ENCODE measurements at places on chromosomes 13 and 19.

DNA sequence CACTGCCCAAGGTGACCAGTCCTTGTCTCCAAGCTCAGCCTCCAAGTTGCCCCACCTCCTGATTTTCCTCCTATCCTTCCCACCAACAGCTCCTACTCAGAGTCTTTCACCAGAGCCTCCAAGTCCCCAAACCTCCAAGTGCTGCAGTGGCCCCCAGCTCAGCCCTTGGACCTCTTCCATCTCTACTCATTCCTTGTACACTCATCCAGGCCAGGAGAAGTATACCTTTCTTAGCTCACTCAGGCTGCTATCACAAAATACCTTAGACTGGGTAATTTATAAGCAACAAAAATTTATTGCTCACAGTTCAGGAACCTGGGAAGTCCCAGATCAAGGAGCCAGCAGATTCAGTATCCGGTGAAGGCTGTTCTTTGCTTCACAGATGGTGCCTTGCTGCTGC is 11.3 kb downstream of the ATP7B start:
- H3K27me3 ChIP-seq, result no peaks in the 10 kb centered on the region
- DNase-seq, result no peak
- no peak overlapping the region for H3K27ac ChIP-seq
- no peaks in the 10 kb centered on the region for H3K4me1 ChIP-seq
- no peak overlapping the region for H3K4me3 ChIP-seq
- no peaks in the 10 kb centered on the region for H3K36me3 ChIP-seq

DNA sequence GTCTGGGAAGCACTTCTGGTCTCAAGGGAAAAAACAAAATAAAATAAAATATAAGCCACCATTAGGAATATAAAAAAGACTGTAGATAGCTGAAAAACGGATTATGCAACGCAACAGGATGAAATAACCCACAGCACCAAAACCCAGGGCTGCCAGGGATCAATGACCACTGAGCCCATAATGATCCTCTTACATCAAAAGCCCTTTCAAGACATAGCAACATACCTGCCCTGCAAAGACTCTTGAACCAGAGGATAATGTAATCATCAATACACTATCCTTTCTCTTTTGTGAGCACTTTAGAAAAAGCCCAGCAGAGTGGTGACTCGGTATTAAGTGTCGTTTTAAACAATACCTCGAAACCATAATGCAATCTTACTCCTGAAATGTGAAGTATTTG is 235.0 kb upstream of the SOX21 start:
- no peaks in the 10 kb centered on the region for H3K27me3 ChIP-seq
- H3K4me3 ChIP-seq, result no peak overlapping the region
- H3K4me1 ChIP-seq, result no peaks in the 10 kb centered on the region
- H3K36me3 ChIP-seq, result no peaks in the 10 kb centered on the region
- no peak for DNase-seq

GRCh38 chr19:1699386-1699785 is 47.0 kb upstream of the TCF3 start:
- H3K4me3 ChIP-seq, result no peak overlapping the region
- DNase-seq, result no peak
- H3K4me1 ChIP-seq, result no peaks in the 10 kb centered on the region
- peaks cover 25% of the 10 kb centered on the region for H3K27me3 ChIP-seq
- no peaks in the 10 kb centered on the region for H3K36me3 ChIP-seq
- H3K27ac ChIP-seq, result no peak overlapping the region

GRCh38 chr19:35136977-35137702 is 1.5 kb upstream of the FXYD1 start:
- H3K4me3 ChIP-seq, result no peak overlapping the region
- H3K27me3 ChIP-seq, result peaks cover 7% of the 10 kb centered on the region
- DNase-seq, result no peak
- H3K36me3 ChIP-seq, result no peaks in the 10 kb centered on the region
- H3K4me1 ChIP-seq, result no peaks in the 10 kb centered on the region
- H3K27ac ChIP-seq, result no peak overlapping the region

- no peak overlapping the region for H3K4me3 ChIP-seq
- no peak for DNase-seq
- H3K4me1 ChIP-seq, result no peaks in the 10 kb centered on the region
- no peaks in the 10 kb centered on the region for H3K27me3 ChIP-seq
- no peak overlapping the region for H3K27ac ChIP-seq
- no peaks in the 10 kb centered on the region for H3K36me3 ChIP-seq
These were observed 373.1 kb upstream of the MIR17HG start for GRCh38 chr13:90974249-90974975.

- no peak overlapping the region for H3K27ac ChIP-seq
- no peaks in the 10 kb centered on the region for H3K4me1 ChIP-seq
- no peaks in the 10 kb centered on the region for H3K36me3 ChIP-seq
- peaks cover 88% of the 10 kb centered on the region for H3K27me3 ChIP-seq
- no peak for DNase-seq
These were observed 2.7 kb downstream of the AMER2 start for GRCh38 chr13:25169356-25169755.

GRCh38 chr13:67515895-67516294 is 285.8 kb upstream of the PCDH9 start:
- H3K27ac ChIP-seq, result no peak overlapping the region
- no peaks in the 10 kb centered on the region for H3K27me3 ChIP-seq
- H3K36me3 ChIP-seq, result no peaks in the 10 kb centered on the region
- no peak overlapping the region for H3K4me3 ChIP-seq
- no peak for DNase-seq

DNA sequence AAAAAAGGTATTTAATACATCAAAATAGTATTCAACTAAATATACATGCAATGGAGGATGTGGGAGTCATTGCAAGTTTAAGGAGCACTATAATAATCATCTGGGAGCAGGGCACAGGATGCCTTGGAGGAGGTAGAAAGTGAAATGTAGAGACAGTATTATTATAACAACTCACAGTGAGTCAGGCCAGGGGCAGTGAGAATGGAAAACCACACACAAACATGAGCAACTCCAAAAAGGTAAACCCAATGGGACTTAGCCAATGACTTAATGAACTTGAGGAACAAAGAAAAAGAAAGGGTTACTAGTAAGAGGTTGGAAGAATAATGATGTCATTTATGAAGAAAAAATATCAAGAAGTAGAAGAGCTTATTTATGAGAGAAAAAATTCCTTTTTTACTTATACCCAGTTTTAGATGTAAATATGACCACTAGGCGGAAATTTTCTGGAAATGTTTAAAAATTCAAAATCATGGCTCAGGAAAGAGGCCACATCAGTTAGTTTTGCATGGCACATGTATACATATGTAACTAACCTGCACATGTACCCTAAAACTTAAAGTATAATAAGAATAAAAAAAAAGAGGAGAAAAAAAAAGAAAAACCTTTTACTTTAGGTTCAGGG is 389.3 kb downstream of the SUCLA2 start:
- no peak overlapping the region for H3K4me3 ChIP-seq
- H3K36me3 ChIP-seq, result no peaks in the 10 kb centered on the region
- H3K4me1 ChIP-seq, result no peaks in the 10 kb centered on the region
- H3K27me3 ChIP-seq, result no peaks in the 10 kb centered on the region
- DNase-seq, result no peak

DNA sequence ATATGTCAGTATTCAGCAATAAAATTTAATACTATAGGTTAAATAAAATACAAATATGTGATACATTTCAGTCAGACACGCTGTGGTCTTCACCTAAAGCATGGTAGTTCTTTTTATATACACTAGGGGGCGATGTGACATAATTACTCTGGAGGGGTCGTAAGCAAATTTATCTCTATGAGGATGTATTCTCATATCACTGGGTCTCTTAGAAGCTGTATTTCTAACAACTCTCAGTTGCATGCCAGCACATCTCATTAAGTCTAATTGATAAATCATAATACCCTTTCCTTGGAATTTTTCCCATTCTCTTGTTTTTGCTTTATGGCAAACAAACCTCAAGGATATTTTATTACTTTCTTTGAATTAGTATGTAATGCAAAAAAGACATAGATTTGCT is 3.9 kb upstream of the PCDH17 start:
- H3K36me3 ChIP-seq, result no peaks in the 10 kb centered on the region
- DNase-seq, result no peak
- H3K27me3 ChIP-seq, result peaks cover 61% of the 10 kb centered on the region
- no peaks in the 10 kb centered on the region for H3K4me1 ChIP-seq

DNA sequence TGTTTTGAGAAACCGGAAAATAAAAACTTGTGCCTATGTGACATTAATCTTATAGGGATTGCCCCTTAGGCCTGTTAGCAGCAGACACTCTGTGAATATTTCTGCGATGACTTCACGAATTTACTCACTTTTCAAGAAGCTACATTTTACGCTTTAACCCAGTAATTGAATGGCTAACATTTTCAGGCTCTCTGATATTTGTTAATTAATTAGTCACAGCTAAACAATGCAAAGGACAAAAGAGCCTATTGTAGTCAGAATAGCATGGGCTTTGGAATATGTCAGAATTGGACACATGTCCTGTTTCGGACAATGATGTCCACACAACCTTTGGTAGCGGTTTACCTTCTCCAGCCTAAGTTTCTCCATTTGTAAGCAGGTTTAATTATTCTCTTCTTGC is 506.6 kb downstream of the EFNB2 start:
- H3K27ac ChIP-seq, result no peak overlapping the region
- H3K27me3 ChIP-seq, result no peaks in the 10 kb centered on the region
- no peaks in the 10 kb centered on the region for H3K36me3 ChIP-seq
- H3K4me3 ChIP-seq, result no peak overlapping the region

DNA sequence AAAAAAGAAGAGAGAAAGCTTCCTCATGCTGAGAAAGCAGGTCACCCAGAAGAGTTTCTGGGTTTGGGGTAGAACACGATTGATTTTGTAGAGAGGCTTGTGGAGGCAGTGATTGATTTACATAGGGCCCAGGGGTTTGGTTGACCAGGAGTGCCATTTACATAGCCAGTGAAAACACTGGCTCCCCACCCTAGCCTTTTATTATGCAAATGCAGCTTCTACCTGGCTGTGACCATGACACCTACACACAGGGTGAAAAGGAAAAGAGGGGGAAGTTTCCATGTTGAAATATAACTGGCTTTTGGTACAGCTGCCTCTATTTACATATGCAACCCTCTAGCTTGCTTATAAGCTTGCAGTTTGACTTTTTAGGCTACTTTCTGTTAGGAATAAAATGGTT is 62.0 kb downstream of the ZNF100 start:
- no peak overlapping the region for H3K4me3 ChIP-seq
- DNase-seq, result no peak
- no peaks in the 10 kb centered on the region for H3K27me3 ChIP-seq
- no peaks in the 10 kb centered on the region for H3K4me1 ChIP-seq

DNA sequence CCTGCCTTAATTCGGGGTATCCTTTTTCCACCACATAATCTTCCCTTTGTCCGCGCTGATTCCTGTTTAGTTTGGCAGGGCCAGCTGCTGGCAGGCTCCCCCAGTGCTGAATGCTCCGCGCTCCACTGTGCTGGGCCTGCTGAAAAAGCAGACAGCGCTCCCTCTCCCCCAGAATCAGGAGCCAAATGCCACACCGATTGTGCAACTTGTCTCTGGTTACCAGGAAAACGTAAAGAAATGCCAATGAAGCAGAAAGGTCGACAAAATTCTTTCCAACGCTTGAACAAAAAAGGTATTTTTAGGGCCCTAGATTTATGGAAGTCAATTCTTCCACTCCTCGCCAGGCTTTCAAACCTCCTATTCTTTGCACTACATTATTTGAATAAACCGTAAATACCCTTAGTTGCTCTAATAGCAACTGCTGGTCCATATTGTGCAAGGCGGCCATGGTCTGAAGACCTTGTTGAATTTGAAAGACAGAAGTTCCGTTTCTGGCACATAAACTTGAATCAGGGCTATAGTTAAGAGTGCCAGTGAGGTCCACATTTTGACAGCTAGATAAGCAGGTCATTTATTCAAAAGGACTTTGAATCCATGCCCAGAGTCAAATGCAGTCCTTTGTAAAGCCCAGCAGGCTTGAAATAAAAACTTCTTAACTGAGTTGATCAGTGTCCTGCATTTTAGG is 206.7 kb upstream of the RFC3 start:
- DNase-seq, result no peak
- no peaks in the 10 kb centered on the region for H3K27me3 ChIP-seq
- peak overlapping the region; percentile 35 for H3K27ac ChIP-seq
- H3K4me3 ChIP-seq, result no peak overlapping the region
- H3K36me3 ChIP-seq, result no peaks in the 10 kb centered on the region
